ENCODE measurements at places on chromosomes 3 and 15.

DNA sequence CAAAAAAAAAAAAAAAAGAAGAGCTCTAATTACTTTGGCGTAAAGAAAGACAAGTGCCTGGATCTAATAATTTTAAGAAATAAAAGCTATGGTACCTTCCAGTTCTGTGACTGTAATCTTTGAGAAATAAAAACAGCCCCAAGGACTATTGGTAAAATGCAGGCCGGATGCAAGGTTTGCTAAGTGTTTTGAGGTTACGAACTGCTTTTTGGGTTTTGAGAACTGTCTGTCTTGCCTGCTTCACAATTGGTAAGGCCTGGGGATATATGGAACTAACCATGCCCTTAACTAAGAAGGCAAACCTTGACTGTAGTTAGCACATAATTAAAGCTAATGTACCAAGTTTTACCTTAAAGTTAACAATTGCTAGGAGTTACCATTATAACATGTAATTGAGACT lies 388.4 kb upstream of the CBLB start:
- DNase-seq = no peak

- DNase-seq = no peak
Observed at GRCh38 chr3:138935863-138936740, 10.8 kb downstream of the FOXL2 start.

- no peak for DNase-seq
Observed at GRCh38 chr3:59978979-59979378, 929.2 kb upstream of the CFAP20DC start.

GRCh38 chr15:86810329-86810728 lies 730.7 kb downstream of the AGBL1 start:
- DNase-seq = no peak

DNA sequence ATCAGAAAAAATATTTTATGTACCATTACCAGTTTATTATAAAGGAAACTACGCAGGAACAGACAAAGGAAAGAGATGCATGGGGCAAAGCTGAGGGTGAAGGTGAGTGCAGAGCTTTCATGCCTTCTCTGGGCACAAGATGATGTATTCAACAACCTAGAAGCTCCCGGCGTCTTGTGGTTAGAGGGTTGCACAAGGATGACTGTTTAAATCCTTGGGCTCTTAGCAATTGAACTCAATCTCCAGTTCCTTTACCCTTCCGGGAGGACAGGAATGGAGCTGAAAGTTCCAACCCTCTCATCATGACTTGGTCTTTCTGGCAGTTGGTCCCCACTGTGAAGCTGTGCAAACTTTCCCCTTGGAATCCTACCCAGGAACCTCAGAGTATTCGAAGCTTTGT lies 542.0 kb downstream of the EPHA3 start:
- DNase-seq = no peak

- DNase-seq = no peak
Observed at GRCh38 chr3:187080799-187081450, 58.4 kb downstream of the RPL39L start.

GRCh38 chr3:34219556-34219955 lies 421.1 kb downstream of the PDCD6IP start:
- DNase-seq = no peak

DNA sequence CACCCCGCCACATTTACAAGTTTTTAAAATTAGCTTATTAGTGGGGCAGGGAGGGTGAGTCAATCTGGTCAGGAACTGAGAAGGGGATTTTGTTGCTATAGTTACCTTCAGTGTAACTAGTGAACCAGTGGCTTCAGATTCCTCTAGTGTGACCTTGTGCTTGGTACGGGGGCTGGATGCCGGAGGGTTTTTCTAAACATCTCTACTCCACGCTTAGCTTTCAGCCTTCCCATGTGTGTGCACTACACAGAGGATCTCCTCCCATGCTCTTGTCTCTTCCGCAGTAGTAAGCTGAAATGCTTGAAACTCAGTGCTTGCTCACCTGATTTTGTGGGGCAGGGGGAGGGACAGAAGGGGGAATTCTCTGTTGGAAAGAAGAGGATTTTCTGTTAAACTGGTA lies 67.9 kb upstream of the AKAP13 start:
- DNase-seq = no peak

DNA sequence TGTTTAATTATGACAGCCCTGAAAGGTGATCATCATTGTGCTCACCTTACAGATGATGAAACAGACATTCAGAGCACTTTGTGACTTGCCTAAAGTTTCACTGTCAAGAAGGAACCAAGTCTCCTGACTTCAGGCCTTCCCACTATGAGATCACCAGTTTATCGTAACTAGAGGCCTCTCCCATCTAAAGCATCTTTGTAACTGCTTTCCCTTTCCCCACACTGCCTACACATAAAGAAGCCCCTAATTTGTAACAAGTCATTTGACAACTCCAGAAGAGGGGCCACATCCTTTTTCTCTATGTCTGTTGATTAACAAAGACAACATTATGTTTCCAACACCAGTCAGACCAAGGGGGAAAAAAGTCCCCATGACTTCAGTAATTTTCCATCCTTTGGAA lies 1.1 kb downstream of the KLHL6 start:
- no peak for DNase-seq

DNA sequence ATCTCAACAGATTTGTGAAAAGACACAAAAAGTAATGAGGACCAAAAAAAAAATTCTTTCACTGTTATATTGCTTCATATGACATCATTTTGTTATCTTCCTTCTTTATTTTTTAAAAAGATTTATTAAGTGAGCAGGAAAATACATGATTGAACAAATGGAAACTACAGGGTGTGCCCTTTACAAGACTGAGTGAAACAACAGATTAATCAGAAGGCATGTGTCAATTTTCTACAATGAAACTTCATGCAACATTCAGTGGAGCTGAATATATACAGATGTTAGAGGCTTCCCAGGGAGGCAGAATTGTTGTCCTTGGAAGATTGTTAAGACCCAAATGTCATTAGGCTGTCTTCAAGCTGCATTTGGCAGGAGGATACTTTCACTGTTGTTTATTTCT lies 28.4 kb upstream of the SLC2A2 start:
- no peak for DNase-seq

- DNase-seq = no peak
Observed at GRCh38 chr15:43218908-43219706, 1.7 kb downstream of the EPB42 start.

DNA sequence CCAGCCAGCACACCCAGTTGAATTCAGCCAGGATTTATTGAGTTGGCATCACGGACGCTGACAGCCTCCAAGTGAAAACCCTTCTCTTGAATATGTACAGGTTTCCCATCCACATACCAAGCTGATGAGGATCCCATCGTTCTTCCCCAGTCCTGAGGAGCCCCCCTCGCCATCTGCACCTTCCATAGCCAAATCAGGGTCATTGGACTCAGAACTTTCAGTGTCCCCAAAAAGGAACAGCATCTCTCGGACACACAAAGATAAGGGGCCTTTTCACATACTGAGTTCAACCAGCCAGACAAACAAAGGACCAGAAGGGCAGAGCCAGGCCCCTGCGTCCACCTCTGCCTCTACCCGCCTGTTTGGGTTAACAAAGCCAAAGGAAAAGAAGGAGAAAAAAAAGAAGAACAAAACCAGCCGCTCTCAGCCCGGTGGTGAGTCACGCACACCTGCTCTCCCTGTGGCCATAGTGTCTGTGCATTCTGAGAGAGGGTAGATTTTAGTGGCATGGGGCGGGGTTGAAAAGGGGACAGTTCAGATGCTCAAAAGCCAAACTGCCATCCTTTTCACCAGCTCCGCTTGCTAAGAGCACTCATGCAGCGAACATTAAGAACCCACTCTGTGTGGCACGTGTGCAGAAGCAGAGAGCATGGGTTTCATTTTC lies 51.2 kb downstream of the KLHL25 start:
- DNase-seq = no peak

GRCh38 chr3:59043391-59043790 lies 6.4 kb downstream of the CFAP20DC start:
- no peak for DNase-seq

- DNase-seq = no peak
Observed at GRCh38 chr3:133853063-133853924, 42.4 kb downstream of the RAB6B start.

All from C1 segment of cervical spinal cord (tissue), 14 donors.